ENCODE measurements at places on chromosomes 6 and 20.

GRCh38 chr6:53192682-53193188 is 44.1 kb upstream of the GCM1 start:
- H3K27ac ChIP-seq, result peak overlapping the region; percentile 64
- no peaks in the 10 kb centered on the region for H3K27me3 ChIP-seq
- H3K4me1 ChIP-seq, result peaks cover 18% of the 10 kb centered on the region
- DNase-seq, result peak; percentile 52
- H3K36me3 ChIP-seq, result no peaks in the 10 kb centered on the region

DNA sequence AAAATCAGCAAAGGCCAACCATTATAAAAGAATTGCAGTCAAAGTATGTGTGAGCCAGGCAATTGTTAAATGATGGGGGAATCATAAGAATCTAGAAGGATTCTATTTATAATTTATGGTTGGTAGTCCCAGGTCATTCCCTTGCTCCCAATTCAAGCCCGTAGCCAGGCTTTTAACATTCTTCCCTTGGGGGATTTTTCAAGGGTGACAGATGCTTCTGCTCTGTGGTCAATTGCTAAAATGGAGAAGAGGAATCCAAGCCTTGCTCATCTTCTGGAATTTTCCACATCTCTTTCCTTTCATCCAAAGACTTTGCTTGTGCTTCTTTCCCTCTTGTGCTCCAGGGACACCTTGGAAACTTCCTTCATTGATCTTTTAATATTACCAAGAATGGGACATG is 18.0 kb upstream of the BCAS1 start:
- H3K36me3 ChIP-seq, result no peaks in the 10 kb centered on the region
- no peak overlapping the region for H3K4me3 ChIP-seq
- DNase-seq, result no peak
- H3K4me1 ChIP-seq, result no peaks in the 10 kb centered on the region

- H3K36me3 ChIP-seq, result no peaks in the 10 kb centered on the region
- H3K27ac ChIP-seq, result no peak overlapping the region
- H3K4me1 ChIP-seq, result no peaks in the 10 kb centered on the region
- no peak overlapping the region for H3K4me3 ChIP-seq
- DNase-seq, result no peak
- no peaks in the 10 kb centered on the region for H3K27me3 ChIP-seq
Measured at GRCh38 chr6:33172688-33173534, 19.4 kb downstream of the COL11A2 start.

- no peak overlapping the region for H3K27ac ChIP-seq
- H3K4me1 ChIP-seq, result peaks cover 27% of the 10 kb centered on the region
- no peaks in the 10 kb centered on the region for H3K27me3 ChIP-seq
- H3K36me3 ChIP-seq, result no peaks in the 10 kb centered on the region
- no peak overlapping the region for H3K4me3 ChIP-seq
- peak; percentile 51 for DNase-seq
Measured at GRCh38 chr6:36118550-36119107, 11.7 kb upstream of the MAPK13 start.

GRCh38 chr6:146014233-146014632 is 14.6 kb upstream of the GRM1 start:
- H3K4me1 ChIP-seq, result no peaks in the 10 kb centered on the region
- H3K4me3 ChIP-seq, result no peak overlapping the region
- no peaks in the 10 kb centered on the region for H3K36me3 ChIP-seq
- no peak overlapping the region for H3K27ac ChIP-seq
- H3K27me3 ChIP-seq, result no peaks in the 10 kb centered on the region

- no peaks in the 10 kb centered on the region for H3K4me1 ChIP-seq
- no peaks in the 10 kb centered on the region for H3K36me3 ChIP-seq
- no peak for DNase-seq
- no peak overlapping the region for H3K27ac ChIP-seq
- no peak overlapping the region for H3K4me3 ChIP-seq
- no peaks in the 10 kb centered on the region for H3K27me3 ChIP-seq
Measured at GRCh38 chr6:83231146-83231545, 38.0 kb downstream of the RWDD2A start.
